ENCODE measurements at places on chromosomes 1 and 21.
A peak's percentile ranks its signal among the peaks of the same experiment; 100 is the strongest.

GRCh38 chr1:69913977-69914376 is 291.4 kb downstream of the LRRC40 start:
- no peak for DNase-seq

GRCh38 chr1:39698568-39698967 is 7.3 kb upstream of the HPCAL4 start:
- DNase-seq, result no peak

- no peak for DNase-seq
Observed at GRCh38 chr1:56375326-56375804, 204.0 kb downstream of the PLPP3 start.

DNA sequence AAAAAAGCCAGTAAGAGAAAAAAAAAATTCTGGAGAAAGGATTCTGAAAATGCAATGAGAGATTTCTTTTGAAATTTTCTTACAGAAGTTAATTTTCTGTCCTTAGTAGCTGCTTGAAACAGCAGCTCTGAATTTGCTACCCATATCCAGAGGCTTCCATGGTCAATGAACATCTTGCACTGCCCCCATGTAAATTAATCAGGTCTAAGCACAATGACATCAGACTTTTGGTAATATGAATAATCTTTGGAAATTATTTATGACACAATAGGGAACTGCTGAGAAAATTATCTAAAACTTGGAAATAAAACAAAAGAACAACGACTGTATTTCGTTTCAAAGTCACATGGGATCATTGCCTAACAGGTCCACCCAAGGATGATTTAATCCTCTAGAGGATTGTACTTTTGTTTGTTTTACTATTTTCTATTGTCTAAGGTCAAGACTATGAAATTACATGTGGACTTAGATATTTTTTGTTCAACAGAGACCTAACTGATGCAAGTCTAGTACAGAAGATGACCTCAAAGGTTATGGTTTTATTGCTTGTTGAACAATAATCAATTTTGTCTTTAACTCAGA is 312.1 kb downstream of the BACH1 start:
- DNase-seq, result no peak

GRCh38 chr1:180796897-180797640 is 115.6 kb upstream of the KIAA1614 start:
- no peak for DNase-seq

- no peak for DNase-seq
Observed at GRCh38 chr1:51575406-51576084, 41.3 kb upstream of the OSBPL9 start.

- DNase-seq, result no peak
Observed at GRCh38 chr1:209853676-209854075, 25.9 kb downstream of the UTP25 start.

GRCh38 chr1:184615301-184615700 is 139.4 kb downstream of the EDEM3 start:
- DNase-seq, result no peak

DNA sequence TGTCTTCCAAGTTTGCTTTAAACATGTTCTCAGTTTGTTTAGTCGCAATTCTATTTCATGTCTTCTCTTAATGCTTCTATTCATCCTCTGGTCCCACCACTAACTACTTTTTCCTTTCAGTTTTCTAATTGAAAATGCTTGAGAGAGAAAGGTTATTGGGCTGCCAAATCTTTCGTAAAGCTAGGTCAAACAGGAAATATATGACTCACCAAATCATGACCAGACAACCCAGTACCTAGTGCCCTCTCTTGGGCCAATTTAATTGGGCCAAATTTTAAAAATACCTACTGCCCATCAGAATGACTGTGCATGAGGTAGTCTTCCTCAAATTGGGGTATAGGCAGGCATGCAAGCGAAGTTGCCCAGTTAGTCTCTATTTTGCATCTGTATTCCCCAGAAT is 295.4 kb upstream of the PBX1 start:
- no peak for DNase-seq

DNA sequence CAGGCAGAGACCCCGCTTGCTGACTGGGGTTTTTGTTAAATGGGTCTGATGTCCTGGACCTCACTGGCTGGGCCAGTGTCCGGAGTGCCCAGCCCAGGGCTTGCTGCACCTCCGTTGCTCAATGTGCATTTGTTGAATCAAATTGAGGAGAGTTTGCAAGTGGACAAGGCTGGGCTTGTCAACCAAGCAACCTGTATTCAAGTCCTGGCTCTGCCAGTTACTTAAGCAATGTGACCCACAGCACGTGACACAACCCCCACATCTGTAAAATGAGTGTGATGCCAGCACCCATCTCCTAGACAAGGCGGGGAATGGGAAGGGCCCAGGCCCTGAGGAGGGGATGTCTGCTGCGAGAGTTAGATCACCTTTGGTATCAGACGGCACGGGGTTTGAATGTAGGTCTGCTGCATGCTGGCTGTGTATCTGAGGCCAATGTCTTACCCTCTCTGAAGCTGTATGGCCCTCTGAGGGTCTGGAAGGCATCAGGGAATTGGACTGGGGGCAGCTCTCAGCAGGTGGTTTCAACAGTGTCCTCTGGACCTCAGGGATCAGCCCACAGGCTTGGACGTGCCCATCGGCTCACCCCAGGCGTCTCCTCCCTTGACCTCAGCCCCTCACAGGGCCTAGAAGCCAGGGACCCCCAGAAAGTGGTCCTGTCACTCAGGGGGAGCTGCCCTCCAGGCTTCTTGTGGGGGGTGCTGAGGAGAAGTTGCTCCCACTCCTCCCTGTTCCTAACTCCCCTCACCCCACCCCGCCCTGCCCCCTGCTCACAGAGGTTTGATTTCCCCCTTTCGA is 51.0 kb upstream of the RUNX3 start:
- DNase-seq, result no peak

GRCh38 chr1:117613249-117613968 is 7.6 kb downstream of the TENT5C start:
- DNase-seq, result no peak

GRCh38 chr21:46052703-46053651 is 44.9 kb upstream of the COL6A2 start:
- no peak for DNase-seq

GRCh38 chr21:46155514-46156377 is at the start of gene FTCD:
TSS of gene FTCD (minus strand) at chr21:46155579. CDS start at chr21:46155523, 56 bp downstream.
- DNase-seq, result no peak

- no peak for DNase-seq
Observed at GRCh38 chr21:31318971-31319370, 25.1 kb downstream of the TIAM1 start.

DNA sequence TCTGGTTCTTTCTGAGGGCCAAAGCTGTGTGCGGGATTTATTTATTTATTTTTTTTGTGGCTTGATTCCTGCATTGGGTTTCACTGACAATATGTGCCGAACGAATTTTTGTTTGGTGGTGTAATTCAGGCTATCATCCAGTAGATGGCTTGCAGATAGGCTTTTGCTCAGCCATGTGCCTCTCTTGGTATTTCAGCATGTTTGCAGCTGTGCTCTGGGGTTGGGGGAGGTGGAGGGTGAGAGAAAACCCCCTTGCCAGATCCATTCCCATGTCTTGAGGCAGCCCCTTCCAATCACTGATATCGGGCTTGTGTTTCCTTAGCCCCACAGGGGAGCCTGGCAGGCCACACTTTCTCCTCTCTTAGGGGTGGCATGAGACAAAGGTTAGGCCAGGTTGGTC is 302.4 kb downstream of the PTGER3 start:
- DNase-seq, result no peak

DNA sequence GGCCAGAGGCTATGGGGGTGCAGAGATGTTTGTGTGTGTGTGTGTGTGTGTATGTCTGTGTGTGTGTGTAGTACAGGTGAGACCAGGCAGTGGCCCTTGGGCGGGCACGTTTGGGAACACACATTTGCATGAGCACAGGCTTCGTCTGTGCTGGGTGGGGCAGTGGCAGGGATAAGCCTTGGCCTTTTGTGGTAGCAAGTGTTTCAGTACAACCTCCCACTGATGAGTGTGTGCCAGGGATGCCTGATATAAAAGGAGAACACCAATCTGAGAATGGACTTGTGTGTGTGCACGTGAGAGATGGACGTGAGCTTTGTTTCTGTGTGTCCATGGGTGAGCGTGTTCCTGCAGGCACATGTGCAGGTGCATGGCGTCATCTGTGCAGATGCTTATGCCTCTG is 3.0 kb downstream of the NTRK1 start:
- no peak for DNase-seq

DNA sequence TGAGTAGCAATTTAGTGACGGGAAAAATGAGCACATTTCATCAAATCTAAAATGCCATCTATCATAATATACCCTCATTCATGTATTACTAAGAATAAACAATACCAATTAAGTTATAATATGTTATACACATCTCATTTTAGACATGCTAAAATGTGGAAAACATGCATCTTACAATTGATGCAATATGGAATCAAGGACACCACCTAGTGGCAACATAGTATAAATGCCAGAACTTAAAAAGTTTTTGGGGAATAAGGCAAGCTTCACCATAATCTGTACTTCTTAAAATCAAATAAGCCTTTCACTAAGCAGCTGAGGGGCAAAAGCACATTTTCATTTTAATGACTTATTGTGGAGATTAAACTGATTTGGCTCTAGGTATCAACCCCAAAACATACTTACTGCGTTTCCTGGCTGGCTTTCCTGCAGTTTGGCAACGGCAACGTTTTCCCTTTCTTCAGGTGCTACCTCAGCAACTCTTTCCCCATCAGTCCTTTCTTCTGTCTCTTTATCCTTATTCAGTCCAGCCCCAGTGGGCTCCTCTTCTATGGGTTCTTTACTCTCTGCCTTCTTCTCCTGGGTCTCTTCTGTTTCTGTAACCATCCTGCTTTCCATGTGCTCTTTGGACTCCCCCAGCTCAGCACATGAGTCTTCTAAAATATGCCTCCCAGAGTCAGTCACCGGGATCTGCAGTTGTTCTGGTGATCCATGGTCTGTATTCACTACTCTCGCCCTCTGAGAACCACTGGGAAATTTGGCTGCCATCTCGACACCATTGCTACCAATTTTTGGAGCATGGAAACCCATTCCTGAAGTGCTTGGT is 11.4 kb downstream of the SDE2 start:
- DNase-seq, result no peak

DNA sequence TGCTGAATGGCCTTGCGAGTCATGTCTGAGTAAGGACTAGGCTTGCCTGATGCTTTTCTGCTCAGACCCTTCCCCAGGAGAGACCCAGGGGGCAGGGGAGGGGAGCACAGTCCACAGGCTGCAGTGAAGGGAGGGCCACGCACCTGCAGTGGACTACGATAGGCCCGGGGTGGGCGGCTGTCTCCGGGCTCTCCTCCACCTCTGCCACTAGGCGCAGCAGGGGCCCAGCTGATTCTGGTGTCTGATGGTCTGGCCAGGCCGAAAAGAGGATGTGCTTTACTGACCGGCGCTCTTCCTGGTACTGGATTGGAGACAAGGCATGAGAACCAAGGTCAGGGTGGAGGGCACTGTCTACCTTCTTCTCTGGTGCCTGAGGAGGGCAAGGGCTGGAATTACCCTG is 7.9 kb upstream of the ARL8A start:
- DNase-seq, result no peak

- DNase-seq, result no peak
Observed at GRCh38 chr1:27342391-27342777, 562 bp downstream of the SYTL1 start.

- no peak for DNase-seq
Observed at GRCh38 chr1:173241528-173242347, 34.6 kb upstream of the TNFSF4 start.

- DNase-seq, result no peak
Observed at GRCh38 chr1:1407636-1408318, 684 bp upstream of the MRPL20 start.

- DNase-seq, result peak; percentile 40
Observed at GRCh38 chr1:206581571-206581981, 30.7 kb downstream of the EIF2D start.

DNA sequence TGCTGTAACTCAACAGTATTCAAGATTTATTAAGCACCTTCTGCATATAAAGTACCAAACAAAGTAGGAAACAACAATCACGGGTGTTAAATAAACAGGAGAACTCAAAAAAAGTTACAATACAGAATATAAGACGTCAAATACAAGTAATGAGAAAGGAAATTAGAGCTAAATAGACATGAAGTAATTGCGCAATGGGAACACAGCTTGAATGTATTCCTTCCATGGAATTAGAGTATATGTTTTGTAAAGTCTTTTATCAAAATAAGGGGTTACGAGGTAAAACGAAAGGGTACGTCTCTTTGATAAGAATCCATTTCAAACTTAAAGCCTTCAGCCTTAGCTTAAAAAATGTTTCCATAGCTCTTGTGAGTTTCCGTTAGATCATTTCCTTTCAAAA is 109.1 kb downstream of the SPATA6 start:
- no peak for DNase-seq

- DNase-seq, result no peak
Observed at GRCh38 chr1:205481629-205482151, 22.8 kb upstream of the CDK18 start.

- DNase-seq, result no peak
Observed at GRCh38 chr21:45436351-45437065, 31.5 kb downstream of the COL18A1 start.

GRCh38 chr21:35375115-35375514 is 326.0 kb upstream of the RUNX1 start:
- no peak for DNase-seq

DNA sequence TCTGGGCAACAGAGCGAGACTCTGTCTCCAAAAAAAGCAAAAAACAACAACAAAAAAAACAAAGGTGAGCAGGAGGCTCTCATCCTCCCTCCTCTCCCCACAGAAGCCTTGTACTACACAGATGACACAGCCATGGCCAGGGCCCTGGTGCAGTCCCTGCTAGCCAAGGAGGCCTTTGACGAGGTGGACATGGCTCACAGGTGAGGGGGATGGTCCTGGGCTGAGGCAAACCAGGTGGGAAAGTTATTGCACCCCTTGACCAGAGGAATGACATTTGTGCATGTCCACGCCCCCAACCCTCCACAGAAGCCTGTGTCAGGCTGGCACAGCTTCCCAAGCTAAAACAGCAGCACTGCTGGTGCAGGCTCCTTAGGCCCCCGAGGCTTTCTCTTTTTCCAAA is 2.4 kb downstream of the ADPRS start:
- no peak for DNase-seq

DNA sequence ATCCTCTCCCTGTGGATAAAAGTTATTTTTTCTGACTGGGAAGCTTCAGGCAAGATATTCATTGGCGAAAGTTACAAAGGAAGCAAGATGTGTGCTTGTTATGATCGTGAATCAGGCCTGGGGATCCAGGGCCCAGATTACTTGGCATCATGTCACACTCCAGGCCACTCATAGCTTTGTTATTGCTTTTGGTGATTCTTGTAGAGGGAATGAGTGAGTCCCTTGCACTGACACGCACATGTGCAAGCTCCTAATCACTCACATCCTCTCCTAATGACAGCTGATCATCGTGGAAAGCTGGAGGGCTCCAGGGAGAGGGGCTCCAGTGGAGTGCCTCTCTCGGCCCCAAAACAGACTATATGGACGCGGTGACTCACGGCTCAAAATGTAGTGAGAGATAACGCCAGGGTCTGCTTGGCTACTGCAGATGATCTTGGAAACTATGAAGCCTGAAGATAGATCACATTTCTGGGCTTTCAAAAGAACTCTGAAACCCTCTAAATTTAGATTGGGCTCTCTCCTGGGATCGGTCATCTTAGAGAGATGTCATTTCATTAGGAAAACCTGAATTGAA is 481.1 kb upstream of the USP24 start:
- no peak for DNase-seq
